Astrocyte of the spinal cord (primary cell): ENCODE measurements at places on chromosomes 1 and 21.
A peak's percentile ranks its signal among the peaks of the same experiment; 100 is the strongest.

- DNase-seq = no peak
Observed at GRCh38 chr1:2247760-2248126, 19.6 kb downstream of the SKI start.

GRCh38 chr1:48681476-48682305 is 95.0 kb downstream of the BEND5 start:
- DNase-seq = peak; percentile 30

GRCh38 chr1:65458730-65459396 is 38.4 kb downstream of the LEPR start:
- peak; percentile 24 for DNase-seq

GRCh38 chr1:82562448-82562847 is 761.7 kb downstream of the ADGRL2 start:
- peak; percentile 18 for DNase-seq

DNA sequence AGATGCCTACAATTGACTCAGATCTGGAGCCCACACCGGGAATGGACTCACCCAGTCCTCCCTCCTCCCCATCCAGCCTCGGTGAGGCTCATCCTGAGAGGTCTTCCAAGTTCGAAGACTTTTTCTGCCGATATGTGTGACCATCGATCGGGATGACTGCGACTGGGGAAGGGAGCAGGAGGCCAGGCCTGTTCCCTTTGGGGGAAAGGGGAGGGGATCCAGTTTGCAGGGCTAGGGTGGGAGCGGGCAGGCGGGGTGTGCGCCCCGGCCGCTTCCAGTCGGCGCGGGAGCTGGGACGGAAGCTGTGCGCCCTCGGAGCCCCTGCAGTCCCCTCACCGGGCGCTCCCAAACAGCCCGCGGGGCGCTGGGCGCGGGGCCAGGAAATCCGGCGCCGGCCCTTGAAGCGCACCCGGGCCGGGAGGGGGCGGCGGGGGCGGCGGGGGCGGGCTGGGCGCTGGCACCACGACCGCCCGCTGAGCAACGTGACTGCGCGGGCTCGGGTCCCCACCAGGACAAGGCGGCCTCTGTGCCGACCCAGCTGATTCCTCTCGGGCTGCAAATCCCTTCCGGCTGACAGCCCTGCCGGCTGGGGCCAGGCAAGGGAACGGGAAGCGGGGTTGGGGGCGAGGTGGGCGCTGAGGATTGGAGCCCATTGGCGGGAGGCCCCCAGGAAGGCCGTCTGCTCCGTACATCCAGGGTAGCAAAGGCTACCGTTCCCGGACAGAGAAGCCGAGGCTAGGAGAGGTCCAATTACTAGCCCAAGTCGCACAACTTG is 103.9 kb downstream of the EBNA1BP2 start:
- DNase-seq = no peak

DNA sequence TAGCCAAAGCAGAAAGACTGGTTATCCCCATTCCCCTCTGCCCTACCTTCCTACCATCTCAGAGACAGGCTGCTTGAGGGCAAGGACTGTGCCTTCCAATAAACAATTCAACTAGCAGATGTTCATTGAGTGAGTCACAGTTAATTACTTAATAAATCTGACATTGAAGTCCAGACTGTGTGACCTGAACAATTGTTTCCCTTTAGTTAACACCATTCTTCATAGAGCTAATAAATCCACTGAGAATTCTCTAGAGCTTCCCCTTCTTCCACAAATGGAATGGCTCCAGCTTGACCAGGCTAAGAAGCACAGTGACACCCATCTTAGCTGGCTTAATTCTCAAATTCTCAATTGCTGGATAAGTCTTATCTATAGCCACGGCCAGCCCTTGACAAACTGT is 61.9 kb upstream of the GJA5 start:
- no peak for DNase-seq

DNA sequence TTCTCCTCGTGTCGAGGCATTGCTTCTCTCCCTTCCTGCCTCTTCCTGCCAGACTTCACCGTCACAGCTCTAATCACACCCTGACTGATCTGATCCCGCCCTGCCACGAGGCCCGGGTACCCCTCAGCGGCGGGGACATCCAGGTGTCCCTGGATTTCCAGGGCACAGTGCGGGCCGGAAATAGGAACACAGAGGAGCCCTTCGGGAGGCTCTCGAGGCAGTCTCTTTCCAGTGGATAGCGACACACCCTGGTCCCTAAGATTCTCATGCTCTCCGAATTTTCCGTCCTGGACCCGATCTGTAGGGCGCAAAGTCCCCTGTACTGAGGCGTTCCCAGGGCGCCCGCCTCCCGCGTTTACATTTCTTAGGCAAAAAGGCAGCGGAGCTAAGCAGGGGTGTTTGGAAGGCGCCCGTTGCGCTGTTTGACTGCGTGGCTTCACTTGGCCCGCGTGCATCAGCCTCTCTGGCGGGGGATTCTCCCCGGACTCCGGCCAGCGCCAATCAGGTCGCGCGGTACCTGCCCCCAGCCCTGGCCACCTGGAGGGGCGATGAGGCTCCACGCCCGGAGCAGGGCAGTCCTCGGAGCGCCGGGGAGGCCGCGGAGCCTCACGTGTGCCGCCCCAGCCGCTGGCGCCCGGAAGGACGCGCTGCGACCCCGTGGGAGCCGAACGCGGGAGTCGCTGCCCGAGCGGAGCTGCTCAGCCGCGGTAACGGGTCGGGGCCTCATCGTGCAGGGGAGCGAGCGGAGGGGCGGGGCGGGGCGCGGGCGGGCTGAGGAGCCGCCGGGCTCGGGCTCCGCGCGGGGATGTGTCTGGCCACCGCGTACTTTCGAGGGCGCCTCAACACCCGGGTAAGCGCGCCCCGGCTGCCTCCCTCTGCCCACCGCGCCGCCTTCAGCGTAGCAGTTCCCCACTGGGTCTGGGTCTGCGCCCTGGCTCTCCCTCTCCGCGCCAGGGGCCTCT is at the start of gene FAM163A:
Gene FAM163A (plus strand): TSS at position 575 of the 962 bp plus-strand sequence. CDS start 69,807 bp downstream, outside the sequence.
- DNase-seq = no peak

GRCh38 chr1:151370211-151370911 is 2.1 kb downstream of the SELENBP1 start:
- no peak for DNase-seq
